Vagina (tissue), 2 donors: ENCODE measurements at places on chromosomes 5 and 9. TPM values are rescaled to one million over a fixed set of nuclear protein-coding genes. Genes with fewer than 3 reads are reported as not detected.
A peak's percentile ranks its signal among the peaks of the same experiment; 100 is the strongest.

DNA sequence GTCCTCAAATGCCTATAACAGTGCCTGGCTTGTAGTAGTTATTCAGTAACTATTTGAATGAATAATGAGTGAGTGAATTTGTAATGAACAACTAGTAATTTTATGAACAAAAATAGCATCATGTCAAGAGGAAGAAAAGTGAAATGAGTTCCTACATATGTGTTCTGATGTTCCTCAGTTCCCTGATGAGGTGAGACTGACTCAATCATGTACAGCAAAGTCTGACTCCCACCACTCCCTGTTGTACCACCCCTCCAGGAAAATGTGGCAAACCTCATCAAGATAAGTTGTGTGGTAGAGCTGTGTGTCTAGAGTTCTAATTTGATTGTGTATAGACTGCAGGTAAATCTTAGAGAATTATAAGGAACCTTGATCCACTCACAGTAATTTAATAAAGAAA, 201.6 kb downstream of the GOLPH3 start:
- H3K27ac ChIP-seq, result no peak overlapping the region
- no peak for DNase-seq
- H3K36me3 ChIP-seq, result no peaks in the 10 kb centered on the region
- H3K4me3 ChIP-seq, result no peak overlapping the region

DNA sequence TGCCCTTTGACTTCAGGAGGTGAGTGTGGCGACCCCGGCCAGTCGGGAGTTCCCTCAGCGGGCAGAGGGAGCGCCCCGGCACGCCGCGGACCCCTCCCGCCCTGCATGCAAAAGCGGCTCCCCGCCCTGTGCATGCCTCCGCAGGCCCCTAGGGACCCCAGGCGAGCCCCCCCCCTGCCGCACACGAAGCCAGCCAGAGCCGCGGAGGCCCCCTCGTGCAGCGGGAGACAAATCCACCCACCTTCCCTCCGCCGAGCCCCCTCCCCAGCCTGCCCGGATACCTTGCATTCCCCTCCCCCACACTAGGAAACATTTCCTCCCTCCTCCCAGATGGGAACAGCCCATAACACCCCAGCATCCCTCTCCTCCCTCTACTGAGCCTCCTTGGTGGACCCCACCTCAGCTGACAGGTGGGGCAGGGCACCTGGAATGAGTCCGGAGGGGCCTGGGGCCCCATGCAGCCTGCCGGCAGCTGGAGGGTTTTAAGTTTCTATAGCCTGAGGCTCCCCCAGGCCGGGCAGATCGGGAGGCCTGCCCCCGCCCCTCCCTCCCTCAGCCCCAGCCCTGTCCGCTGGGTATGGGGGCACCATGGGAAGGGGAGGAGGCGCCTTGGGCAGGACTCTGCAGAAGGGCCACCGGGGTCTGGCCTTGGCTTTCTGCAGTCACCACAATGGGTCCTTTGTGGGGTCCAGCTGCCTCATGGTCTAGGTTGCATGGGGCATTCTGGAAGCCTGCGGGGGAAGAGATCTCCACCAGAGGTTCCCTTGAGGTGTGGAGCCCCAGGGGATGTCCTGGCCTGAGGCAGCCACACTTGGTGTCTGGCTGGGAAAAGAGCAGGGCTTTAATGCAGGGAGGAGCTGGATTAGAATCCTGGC, 601 bp downstream of the ERGIC1 start:
- DNase-seq, result no peak
- H3K27ac ChIP-seq, result peak overlapping the region; percentile 91
- H3K36me3 ChIP-seq, result no peaks in the 10 kb centered on the region
- peak overlapping the region; percentile 89 for H3K4me3 ChIP-seq

DNA sequence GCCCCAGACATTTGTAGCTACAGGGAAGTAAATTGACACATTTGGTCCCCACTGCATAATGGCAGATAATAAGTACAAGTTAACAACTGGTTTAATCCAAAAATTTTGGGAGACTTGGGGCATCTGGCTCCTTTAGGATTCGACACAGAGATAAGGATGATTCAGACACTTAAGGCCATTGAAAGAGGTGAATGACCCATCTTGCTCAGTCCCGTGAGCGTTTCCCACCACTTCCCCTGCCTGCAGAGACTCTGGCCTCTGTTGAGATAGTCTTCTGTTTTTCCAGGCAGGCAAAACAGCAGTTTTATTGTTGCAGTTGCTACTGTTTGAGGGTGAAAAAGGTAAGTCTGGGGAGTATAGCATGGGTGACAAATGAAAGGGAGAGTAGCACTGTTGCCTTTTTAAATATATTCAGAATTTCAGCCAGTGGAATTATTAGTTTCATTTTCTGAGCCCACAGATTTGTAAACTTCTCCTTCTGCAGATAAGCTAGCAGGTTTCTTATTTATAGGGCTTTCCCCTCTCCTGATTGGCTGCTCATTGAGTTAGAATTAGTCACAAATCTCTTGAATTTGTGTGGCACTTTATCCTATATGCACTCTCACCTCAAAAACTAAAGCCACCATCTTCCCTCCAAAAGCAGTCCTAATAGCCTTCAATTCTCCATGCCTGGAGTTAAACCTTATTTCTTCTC, 19.3 kb downstream of the ACO1 start:
- DNase-seq, result no peak
- H3K4me3 ChIP-seq, result no peak overlapping the region
- H3K27me3 ChIP-seq, result no peaks in the 10 kb centered on the region
- H3K36me3 ChIP-seq, result no peaks in the 10 kb centered on the region

- H3K36me3 ChIP-seq, result peaks cover 47% of the 10 kb centered on the region
- H3K4me1 ChIP-seq, result peaks cover 5% of the 10 kb centered on the region
- no peak overlapping the region for H3K4me3 ChIP-seq
- no peak overlapping the region for H3K27ac ChIP-seq
Measured at GRCh38 chr9:137757613-137758029, 120.0 kb upstream of the CACNA1B start.

- DNase-seq, result no peak
- H3K4me3 ChIP-seq, result no peak overlapping the region
- H3K4me1 ChIP-seq, result no peaks in the 10 kb centered on the region
- no peak overlapping the region for H3K27ac ChIP-seq
- H3K36me3 ChIP-seq, result no peaks in the 10 kb centered on the region
- H3K27me3 ChIP-seq, result no peaks in the 10 kb centered on the region
Measured at GRCh38 chr5:60916646-60917045, 28.2 kb downstream of the ERCC8 start.

GRCh38 chr9:13330396-13331004, 51.0 kb upstream of the MPDZ start:
- no peaks in the 10 kb centered on the region for H3K4me1 ChIP-seq
- no peaks in the 10 kb centered on the region for H3K27me3 ChIP-seq
- H3K36me3 ChIP-seq, result no peaks in the 10 kb centered on the region
- no peak for DNase-seq
- H3K4me3 ChIP-seq, result no peak overlapping the region

- no peaks in the 10 kb centered on the region for H3K36me3 ChIP-seq
- H3K4me3 ChIP-seq, result no peak overlapping the region
Measured at GRCh38 chr9:125551781-125552180, 155.2 kb downstream of the MAPKAP1 start.

- H3K4me1 ChIP-seq, result peaks cover 16% of the 10 kb centered on the region
- H3K27me3 ChIP-seq, result no peaks in the 10 kb centered on the region
- no peaks in the 10 kb centered on the region for H3K36me3 ChIP-seq
- no peak overlapping the region for H3K4me3 ChIP-seq
- no peak overlapping the region for H3K27ac ChIP-seq
Measured at GRCh38 chr5:36630201-36631145, 24.1 kb downstream of the SLC1A3 start.

- no peak overlapping the region for H3K4me3 ChIP-seq
- no peaks in the 10 kb centered on the region for H3K27me3 ChIP-seq
- peaks cover 8% of the 10 kb centered on the region for H3K4me1 ChIP-seq
- no peaks in the 10 kb centered on the region for H3K36me3 ChIP-seq
Measured at GRCh38 chr5:140365941-140366340, 5.9 kb downstream of the SLC4A9 start.

GRCh38 chr5:39486361-39486760, 61.6 kb upstream of the DAB2 start:
- no peak for DNase-seq
- no peaks in the 10 kb centered on the region for H3K4me1 ChIP-seq
- no peaks in the 10 kb centered on the region for H3K27me3 ChIP-seq
- no peak overlapping the region for H3K27ac ChIP-seq
- no peak overlapping the region for H3K4me3 ChIP-seq

Gene RPP25L
- total RNA-seq, result 31.4 TPM

Gene RPL37
- total RNA-seq, result 489 TPM

Gene EGFL7
- 272 TPM for total RNA-seq

Gene PCDHB4
- total RNA-seq, result 8.3 TPM

Gene OTP
- not detected for total RNA-seq

Gene BNC2
- total RNA-seq, result 33.9 TPM

Gene BTNL3
- total RNA-seq, result not detected

Gene HSPB3
- total RNA-seq, result not detected
